Upper lobe of left lung (tissue), 6 donors: ENCODE measurements at places on chromosomes 2 and 18. TPM values are rescaled to one million over a fixed set of nuclear protein-coding genes. Genes with fewer than 3 reads are reported as not detected.

- no peak for DNase-seq
Measured at GRCh38 chr2:41710944-41711343, 336.9 kb upstream of the PKDCC start.

DNA sequence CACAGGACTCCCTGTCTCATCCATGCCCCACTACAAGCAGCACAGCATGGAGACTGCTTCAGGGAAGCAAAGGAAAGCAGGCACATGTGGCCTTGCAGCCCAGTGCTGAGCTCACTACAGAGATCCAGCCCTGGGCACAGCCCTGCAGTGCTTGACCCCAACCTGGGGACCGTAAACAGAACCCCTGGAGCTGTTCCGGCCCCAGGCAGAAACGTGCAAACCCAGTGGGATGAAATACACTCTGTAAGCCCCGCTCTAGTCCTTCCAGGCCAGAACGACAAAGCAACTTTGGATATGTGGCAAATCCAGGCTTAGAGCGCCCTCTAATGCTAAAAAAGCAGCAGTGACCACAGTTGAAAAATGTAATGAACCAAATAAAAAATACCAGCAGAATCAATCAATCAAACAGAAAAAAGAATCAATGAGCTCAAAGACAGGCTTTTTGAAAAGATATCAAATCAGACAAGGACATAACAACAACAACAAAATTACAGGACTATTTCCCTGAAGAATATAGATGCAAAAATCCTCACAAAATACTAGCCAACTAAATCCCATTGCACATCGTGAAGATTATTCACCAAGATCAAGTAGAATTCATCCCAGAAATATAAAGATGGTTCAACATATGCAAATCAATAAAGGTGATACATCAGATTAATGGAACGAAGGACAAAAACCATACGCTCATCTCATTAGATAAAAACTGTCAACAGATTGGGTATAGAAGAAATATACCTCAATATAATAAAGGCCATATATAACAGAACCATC, 45.6 kb downstream of the ZNF519 start:
- DNase-seq, result no peak

The FBXO48 gene
- total RNA-seq, result 1.6 TPM

DNA sequence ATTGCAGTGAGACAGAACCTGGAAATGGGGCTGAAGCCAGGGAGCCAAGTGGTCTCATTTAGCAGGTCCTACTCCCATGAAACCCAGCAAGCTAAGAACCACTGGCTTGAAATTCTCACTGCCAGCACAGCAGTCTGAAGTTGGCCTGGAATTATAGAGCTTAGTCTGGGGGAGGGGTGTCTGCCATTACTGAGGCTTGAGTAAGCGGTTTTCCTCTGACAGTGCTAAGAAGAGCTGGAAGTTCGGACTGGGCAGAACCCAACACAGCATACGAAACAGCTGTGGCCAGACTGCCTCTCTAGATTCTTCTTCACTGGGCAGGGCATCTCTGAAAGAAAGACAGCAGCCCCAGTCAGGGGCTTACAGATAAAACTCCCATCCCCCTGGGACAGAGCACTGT, 305.7 kb upstream of the SETBP1 start:
- DNase-seq, result no peak

DNA sequence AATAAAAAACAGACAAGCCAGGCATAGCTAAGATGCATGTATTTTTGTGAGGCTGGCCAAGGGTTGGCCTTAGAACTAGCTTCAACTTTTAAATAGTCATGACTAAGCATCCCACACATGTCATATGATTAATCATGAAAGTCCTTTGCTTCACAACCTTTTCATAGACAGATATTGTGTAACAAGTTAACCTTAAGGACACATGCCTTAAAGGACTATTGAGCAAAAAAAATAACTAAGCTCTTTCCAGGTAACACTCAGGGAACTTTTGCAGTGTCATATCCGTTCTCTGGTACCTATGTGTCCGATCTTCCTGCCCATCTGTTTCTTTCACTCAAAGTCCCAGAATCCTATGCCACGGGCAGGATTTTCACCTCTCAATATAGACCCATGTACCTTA, 498.4 kb downstream of the STK39 start:
- no peak for DNase-seq

The FAHD2A gene
- 21.8 TPM for total RNA-seq

- DNase-seq, result no peak
Measured at GRCh38 chr2:126527836-126528490, 128.0 kb upstream of the GYPC start.

DNA sequence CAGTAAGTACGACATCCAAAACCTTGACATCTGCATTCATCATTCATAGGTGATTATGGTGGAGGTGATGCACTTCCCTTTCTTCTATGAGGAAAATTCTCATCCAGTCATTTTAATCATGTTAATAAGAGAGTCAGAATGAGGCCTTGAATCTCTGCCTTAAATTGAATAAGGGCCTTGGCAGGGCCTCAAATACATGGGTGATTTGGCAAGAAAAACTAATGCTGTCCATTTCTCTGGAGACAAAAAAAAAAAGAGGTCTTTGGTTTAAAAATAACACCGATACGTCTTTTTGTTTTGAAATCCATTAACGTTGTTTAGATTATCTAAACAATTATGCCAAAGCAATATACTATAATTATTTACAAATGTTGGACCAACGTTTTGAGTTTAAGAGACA, 8.1 kb downstream of the COLEC12 start:
- DNase-seq, result no peak

The COL4A4 gene
- total RNA-seq, result 25.9 TPM

GRCh38 chr18:1796636-1797035, 774.7 kb downstream of the METTL4 start:
- no peak for DNase-seq

The RAB6C gene
- total RNA-seq, result not detected

GRCh38 chr18:6341709-6342108, 73.0 kb downstream of the L3MBTL4 start:
- no peak for DNase-seq

GRCh38 chr2:9388199-9388681, 35.1 kb downstream of the ITGB1BP1 start:
- no peak for DNase-seq

The POTEJ gene
- not detected for total RNA-seq

DNA sequence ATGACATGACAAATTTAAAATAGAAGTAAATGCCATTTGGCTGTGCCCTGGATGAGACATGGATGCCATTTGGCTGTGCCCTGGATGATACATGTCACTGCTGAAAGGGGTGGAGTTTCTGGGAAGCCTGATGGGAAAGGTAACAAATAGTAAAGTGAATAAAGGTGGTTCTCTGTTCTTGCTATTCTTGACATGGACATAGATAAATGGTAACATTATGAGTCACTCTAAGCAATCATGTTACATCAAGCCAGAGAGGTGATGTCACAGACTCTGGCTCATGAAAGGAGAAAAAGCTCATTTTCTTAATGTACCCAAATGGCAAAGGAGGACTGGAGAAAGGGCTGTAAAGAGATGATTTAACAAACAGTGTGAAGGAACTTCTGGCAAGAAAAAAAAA, 86.4 kb downstream of the EML6 start:
- no peak for DNase-seq

The FNDC4 gene
- total RNA-seq, result 2.4 TPM

DNA sequence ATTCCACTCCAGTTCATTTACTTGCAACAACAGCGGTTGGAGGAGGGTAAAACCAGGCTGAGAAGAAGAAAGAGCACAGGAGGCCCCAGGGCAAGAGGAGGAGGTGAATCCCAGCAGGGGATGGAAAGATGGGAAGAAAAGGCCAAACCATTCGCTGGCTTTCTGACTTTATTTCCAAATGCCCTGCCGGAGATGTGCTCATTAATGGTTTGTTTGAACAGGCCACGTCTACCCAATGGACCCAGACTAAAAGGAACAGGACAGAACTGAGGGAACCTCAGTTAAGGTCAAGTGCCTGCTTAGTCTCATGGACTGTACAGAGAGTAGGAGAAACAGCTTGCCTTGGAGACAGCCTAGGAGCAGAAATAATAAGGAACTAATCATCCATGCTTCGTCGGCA, 121.6 kb upstream of the NDUFV2 start:
- no peak for DNase-seq

- no peak for DNase-seq
Measured at GRCh38 chr2:102024410-102024809, 32.6 kb downstream of the IL1R2 start.

GRCh38 chr2:120670771-120671480, 64.7 kb upstream of the GLI2 start:
- DNase-seq, result no peak

DNA sequence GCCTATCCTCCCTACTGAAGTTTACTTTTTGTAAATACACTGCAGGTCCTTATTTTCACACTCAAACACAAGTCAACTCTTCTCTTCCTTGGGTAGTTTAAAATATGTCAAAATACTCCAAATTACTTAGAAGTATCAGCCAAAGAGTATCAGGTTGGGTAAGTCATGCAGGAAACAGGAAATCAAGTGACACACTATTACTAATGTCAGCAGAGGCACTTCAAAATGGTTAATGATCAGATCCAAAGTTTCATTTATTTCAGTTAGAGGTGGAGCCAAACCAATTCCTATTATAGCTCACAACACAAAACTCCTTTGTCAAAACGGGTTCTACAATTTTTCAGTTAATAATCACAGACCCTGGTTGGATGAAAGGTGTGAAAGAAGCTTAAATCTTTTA, 54.2 kb downstream of the DLGAP1 start:
- DNase-seq, result no peak

DNA sequence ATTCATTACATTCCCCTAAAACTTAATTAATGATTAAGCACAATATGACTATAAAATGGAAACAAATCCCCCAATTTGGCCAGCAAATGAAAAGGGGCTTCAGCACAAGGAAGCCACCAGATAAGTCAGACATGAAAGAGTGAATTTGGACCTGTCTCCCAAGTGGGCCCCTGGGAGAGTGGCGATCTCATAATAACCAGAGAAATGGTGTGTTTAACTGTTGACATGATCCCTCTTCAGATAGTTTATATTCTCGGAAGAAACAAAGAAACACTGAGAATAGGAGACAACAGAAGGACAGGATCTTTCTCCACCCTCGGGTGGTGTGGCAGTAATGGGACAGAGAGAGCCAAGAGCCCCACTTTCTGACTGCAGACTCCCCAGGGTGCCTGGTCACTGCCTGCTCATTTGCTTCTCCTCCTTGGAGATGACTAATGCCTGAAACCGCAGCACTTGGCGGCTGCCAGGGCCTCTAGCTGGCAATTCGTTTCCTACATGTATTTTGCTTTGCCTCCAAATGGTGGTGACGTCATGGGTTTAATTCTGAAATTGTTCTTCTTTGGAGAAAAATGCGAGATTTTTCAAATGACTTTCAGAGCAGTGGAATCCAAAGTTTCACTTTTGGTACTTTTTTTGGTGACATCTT, 46.4 kb upstream of the SPP2 start:
- no peak for DNase-seq

The ATOH8 gene
- 121 TPM for total RNA-seq

- peak; percentile 24 for DNase-seq
Measured at GRCh38 chr2:104654811-104655210, 199.1 kb upstream of the POU3F3 start.

- no peak for DNase-seq
Measured at GRCh38 chr18:55048892-55049291, 89.6 kb upstream of the CCDC68 start.
